ENCODE measurements at places on chromosomes 1 and 21. TPM values are rescaled to one million over a fixed set of nuclear protein-coding genes. Genes with fewer than 3 reads are reported as not detected.
A peak's percentile ranks its signal among the peaks of the same experiment; 100 is the strongest.

GRCh38 chr1:226782845-226783601 lies 43.9 kb upstream of the ITPKB start:
- no peak overlapping the region for H3K27ac ChIP-seq
- no peaks in the 10 kb centered on the region for H3K36me3 ChIP-seq
- DNase-seq, result no peak
- H3K4me3 ChIP-seq, result no peak overlapping the region
- no peaks in the 10 kb centered on the region for H3K27me3 ChIP-seq

DNA sequence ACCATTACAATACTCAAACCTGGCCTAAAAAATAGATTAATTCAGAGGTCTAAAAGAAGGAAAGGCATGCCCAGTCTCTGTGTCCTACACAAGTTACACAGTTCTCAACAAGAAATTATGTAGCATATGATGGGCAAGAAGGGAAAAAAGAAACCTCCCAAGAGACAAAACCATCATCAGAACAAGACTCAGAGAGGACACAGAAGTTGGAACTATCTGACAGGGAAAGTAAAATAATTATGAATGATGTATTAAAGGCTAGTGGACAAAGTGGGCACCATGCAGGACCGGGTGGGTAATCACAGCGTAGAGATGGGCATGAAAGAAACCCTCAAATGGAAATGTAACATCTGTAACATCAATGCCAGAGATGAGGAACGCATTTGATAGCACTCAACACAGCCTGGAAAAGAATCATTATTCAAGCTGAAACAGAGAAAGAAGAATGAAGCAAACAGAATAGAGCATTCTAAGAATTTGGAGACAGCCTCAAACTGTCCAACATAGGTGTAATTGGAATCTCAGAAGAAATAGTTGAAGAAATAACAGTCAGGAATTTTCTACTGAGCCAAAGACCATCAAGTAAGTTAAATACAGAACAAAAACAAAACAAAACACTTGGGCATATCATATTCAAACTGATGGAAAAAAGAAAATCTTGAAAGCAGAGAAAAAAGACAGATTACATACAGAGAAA lies 29.7 kb downstream of the PER3 start:
- no peak overlapping the region for H3K4me3 ChIP-seq
- no peak overlapping the region for H3K27ac ChIP-seq
- H3K36me3 ChIP-seq, result peaks cover 29% of the 10 kb centered on the region
- no peaks in the 10 kb centered on the region for H3K27me3 ChIP-seq

DNA sequence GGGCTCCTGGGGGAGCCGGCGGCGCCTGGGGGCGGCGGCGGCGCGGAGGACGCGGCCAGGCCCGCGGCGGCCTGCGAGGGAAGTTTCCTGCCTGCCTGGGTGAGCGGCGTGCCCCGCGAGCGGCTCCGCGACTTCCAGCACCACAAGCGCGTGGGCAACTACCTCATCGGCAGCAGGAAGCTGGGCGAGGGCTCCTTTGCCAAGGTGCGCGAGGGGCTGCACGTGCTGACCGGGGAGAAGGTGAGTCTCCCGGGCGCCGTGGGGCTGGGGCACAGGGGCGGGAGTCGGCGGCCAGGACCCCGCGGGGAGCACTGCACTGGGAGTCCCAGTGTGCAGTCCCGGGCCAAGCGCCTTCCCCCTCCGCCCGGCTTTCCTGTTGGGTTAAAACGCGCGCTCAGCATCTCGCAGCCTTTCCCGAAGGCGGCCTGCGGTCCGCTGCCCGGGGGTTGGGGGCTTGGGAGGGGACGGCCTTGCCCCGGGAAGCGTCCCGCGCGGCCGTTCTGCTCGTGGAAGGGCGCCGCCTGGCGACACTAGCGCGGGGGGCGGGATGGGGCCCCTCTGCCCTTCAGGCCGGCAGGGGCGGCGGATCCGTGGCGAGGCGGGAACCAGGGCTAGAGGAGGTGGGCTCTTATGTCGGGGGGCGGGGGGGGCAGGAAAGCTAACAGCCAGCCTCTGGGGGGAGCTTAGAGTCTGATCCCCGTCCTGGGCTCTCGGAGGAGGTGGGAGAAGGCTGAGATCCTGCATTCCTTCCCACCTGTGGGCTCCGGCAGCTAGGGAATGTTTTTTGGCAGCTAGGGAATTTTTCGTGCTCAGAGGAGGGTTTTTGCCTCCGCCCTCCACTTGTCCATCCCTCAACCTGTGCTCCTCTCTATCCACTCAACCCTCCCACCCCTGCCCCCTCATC lies 1.1 kb downstream of the HUNK start:
- DNase-seq, result peak; percentile 90
- H3K36me3 ChIP-seq, result no peaks in the 10 kb centered on the region
- no peak overlapping the region for H3K27ac ChIP-seq
- H3K4me3 ChIP-seq, result peak overlapping the region; percentile 67

DNA sequence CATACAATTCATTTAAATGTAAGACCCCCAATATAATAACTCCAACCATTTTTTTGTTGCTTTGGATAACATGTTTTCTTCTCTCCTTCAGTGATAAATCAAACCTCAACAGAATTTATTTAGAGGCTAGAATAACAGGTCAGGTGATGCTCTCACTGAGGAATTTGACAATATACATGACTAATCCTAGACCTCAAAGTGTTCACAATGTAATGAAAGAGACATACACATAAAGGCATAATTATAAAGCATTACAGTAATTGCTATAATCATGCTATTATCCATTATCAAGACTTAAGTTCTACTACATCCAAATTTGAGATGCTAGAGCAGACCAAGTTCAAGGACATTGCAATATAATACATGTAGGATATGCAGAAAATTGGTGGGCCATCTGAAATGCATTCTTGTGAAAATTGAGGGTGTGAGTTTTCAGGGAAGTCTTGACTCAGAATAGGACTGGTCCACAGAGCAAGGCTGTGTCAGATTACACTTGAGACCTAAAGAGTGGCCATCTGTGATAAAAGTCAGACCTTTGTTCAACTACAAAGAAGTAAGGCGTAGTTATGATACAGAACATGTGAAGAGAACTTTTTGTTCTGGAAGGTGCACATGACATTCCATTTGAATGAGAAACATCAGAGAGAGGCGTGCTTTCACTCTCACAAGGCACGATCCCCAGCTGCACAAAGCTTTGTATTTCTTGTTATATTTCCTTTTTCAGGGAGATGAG lies 45.5 kb downstream of the UTP25 start:
- peaks cover 8% of the 10 kb centered on the region for H3K27me3 ChIP-seq
- no peak for DNase-seq
- H3K36me3 ChIP-seq, result no peaks in the 10 kb centered on the region
- H3K4me1 ChIP-seq, result peaks cover 33% of the 10 kb centered on the region
- no peak overlapping the region for H3K27ac ChIP-seq

BROX gene
- total RNA-seq, result 45.1 TPM

FAM151A gene
- not detected for total RNA-seq

All from osteocyte (in vitro differentiated cells).